NCI-H226 (cell line): ENCODE measurements at places on chromosomes 13 and 19.

- DNase-seq: no peak
Measured at GRCh38 chr13:93345770-93346169, 119.2 kb downstream of the GPC6 start.

DNA sequence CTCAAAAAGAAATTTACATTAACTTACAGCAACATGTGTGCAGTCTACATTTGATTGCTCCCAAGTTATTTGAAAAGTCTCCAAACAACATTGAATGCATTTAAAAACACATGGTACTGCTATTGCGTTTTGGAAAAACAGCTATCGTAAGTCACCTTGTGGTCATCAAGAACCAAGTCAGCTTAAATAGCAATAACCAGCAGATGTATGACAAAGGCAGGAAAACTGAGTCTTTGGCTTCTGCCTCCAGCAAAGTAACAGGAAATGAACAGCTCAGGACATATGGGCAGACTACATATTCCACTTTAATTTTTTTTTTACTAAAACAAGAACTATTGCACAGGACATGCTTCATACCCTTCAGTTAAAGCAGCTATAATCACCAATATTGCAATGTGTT, 580.6 kb upstream of the SPRY2 start:
- DNase-seq: no peak

DNA sequence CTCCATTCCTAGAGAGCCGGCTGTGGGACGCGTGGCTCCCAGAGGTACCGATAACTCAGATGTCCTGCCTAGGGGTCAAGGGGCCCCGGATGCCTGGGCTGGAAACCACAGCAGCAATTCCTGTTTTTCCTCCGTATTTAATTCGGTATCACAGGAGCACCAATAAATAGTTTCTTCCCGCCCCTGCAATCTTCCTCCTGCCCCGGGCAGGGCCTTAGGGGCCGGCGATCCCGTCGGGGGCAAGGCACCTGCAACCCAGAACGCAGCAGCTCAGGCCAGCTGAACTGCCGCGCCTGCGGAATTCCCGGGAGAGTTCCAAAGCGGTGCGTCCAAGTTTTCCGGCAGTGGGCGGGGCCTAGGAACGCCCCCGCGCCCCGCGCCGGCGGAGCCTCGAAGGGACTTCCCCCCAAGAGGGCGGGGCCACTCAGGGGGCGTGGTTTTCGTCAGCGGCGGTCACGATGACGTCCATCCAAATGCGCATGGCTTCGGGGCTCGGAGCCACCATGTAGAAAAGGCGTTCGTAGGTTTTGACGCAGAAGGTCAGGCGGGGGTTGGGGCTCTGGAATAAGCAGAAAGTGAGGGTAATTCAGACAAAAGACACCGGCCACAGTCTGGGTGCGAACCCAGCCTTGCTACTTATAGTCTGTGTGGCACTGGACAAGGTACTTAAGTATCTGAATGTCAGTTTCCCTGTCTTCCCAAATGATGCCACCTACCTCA, 9.7 kb upstream of the LYPD3 start:
- DNase-seq: peak; percentile 81

GRCh38 chr19:55437410-55437809, 5.7 kb downstream of the SHISA7 start:
- DNase-seq: peak; percentile 85

- no peak for DNase-seq
Measured at GRCh38 chr19:38740257-38740592, 4.0 kb downstream of the CAPN12 start.

- DNase-seq: peak; percentile 59
Measured at GRCh38 chr13:91270031-91270430, 77.5 kb upstream of the MIR17HG start.

- DNase-seq: peak; percentile 37
Measured at GRCh38 chr19:55088543-55089341, 13.1 kb downstream of the EPS8L1 start.

DNA sequence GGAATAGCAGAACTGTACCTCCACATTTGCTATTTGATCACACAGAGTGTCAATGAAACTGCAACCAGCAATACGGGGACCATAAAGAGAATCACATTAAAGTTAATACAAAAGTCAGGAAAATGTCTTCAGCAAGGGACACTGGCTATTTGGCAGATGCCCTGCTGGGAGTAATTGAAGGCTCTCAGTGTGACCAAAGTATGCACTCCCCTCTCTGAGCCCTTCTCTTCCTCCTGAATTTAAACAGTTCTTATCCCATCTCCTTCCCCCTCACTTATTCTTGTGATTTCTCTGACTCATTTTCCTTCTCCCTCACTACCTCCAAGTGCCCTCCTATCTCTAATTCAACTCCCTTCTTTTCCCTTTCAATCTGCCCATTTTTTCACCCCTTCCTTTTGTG, 117.7 kb downstream of the ENOX1 start:
- no peak for DNase-seq

DNA sequence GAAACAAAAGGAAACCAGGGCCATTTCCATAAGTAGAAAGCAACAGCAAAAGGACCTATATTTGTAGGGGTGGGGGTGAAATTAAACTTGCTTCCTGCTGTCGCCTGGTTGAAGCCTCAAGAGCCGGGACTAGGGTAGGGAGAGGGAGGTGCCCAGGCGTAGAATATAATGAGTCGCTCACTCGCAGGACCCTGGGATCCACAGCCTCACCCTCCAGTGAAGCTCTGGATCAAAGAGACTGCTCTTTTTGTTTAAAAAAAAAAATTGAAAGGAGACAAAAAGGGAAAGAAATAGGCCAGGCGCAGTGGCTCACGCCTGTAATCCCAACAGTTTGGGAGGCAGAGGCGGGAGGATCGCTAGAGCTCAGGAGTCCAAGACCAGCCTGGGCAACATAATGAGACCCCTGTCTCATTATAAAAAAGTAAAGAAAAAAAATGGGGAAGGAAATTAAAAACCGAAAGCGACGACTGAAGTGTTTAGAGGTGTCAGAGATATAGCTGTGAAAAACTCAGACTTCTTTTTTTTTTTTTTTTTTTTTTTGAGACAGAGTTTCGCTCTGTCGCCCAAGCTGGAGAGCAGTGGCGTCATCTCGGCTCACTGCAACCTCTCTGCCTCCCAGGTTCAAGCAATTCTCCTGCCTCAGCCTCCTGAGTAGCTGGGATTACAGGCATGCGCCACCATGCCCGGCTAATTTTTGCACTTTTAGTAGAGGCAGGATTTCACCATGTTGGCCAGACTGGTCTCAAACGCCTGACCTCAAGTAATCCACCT, 10.9 kb upstream of the ADGRE5 start:
- DNase-seq: no peak

GRCh38 chr19:4500841-4501591, 17.3 kb downstream of the PLIN4 start:
- DNase-seq: no peak

DNA sequence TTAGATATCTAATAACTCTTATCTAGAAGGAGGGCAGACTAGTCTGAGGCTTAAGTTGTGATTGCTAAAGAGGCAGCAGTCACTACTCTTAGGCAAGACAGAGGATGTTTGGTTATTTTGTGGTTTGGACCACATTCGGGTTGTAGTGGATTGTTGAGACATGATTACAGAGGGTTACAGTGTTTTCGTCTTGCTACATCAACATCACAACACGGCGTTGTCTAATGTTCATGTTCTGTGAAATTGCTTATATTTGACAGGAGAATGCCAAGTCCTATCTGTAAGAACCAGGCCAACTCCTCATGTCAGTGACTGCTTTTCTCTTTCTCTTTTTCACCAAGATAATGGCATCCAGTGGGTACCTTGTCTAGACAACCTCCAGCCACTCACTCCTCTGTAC, 16.8 kb upstream of the TM9SF2 start:
- DNase-seq: peak; percentile 56

- no peak for DNase-seq
Measured at GRCh38 chr13:82766732-82767321, 1115.4 kb downstream of the SLITRK1 start.

GRCh38 chr13:36883824-36884223, 36.2 kb downstream of the SMAD9 start:
- DNase-seq: no peak

GRCh38 chr13:51605698-51606097, 21.4 kb downstream of the WDFY2 start:
- DNase-seq: no peak

DNA sequence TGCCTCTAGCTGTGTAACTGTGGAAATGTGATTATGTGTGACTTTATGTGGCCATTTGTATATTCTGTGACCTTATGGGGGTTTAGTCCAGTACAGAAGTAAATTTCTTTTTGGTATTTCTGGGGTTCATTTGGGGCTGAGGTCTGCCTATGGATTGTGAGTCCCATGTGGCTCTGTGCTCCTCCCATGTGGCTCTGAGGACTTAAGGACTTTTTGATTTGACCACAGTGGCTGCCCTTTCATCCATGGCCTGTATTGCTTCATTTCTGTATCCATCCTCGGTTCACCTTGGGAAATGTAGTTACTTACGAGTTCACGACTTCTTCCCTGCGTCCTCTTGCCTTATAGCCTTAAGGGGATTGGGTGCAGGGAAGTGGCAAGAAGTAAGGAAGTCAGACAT, 1.0 kb downstream of the ZNF420 start:
- DNase-seq: no peak

- no peak for DNase-seq
Measured at GRCh38 chr13:50386541-50387050, 371.4 kb downstream of the KCNRG start.

DNA sequence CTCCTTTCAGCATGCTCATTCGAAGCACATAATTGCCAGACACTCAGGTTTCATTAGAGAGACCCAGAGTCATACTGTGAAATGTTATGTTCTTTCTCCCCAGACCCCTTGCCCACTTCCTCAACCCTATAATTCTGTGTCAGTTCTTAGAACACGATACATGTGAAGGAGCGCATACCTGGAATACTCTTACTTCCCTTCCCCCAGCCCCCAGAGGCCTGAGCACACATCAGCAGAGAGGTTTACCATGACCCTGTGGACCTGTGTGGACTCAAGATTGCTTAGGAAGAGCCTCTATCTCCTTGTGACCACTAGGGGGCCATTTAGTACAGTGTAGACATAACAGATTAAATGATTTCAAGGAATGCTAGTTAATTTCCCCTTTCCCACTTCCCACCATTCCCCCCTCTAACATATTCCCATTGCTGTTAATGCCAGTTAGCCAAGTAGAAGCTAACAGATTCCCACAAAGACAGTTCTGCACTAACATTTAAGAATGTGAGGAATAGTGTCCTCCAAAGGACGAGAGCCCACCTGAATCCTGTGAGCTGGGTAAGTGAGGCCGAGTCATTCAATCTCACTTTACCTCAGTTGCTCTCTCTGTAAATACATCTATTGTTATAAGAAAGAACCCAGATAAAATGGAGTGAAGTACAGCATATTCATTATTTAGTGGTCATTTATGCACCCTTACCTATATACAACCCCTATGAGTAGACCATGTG, 154.2 kb upstream of the MAB21L1 start:
- no peak for DNase-seq

DNA sequence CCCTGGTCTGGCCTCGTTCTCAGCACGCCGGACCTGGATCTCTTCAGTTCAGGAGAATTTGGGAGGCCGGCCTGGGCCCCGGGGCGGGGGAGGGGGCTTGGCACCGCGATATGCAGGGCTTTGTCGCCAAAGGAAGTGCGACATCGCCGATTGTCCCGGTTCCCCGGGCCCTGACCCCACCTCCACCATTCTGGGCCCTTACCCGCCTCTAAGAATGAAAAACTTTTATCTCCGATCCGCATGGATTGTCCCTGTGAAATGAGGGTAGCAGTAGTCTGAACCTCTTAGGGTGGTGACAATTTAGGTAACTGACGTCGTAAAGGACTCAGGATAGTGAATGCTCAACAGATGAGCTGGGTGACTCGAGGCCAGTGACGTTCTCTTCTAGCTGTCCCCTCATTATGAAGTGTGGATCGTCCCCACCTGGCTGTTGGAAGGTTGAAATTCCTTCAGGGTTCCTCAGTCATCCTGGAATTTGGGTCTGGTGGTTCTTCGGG, 650 bp downstream of the DDA1 start:
- DNase-seq: no peak

DNA sequence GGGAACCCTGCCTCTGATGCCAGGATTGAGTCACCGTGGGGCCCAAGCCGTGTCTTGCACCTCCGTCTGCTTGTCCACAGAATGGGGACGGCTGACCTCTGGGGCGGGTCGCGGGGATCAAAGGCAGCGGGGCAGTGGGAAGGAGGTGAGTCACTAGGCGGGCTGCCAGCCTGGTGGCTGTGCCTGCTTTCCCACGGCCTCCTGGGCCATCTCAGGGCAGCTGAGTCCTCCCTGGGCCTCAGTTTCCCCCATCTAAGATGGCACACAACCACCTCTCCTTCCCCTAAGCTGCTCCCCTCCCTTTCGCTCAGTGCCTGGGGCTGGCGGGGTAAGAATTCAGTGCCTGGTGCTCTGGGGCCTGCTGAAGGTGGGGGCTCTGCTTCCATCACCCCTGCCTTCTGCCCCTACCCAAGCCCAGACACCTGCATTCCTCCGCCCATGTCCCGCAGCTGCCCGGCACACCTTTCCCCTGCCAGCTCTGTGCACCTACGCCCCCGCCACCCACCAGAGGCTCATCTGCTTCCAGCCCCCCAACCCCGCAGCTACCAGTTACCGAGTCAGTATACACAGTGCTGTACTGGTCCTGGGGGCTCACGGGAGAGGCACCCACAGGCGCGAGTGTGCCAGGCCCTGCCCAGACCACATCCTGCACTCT, 3.5 kb downstream of the MKNK2 start:
- no peak for DNase-seq

GRCh38 chr19:43329989-43330388, 23.5 kb upstream of the CD177 start:
- no peak for DNase-seq

GRCh38 chr19:51565583-51565982, 5.5 kb upstream of the ZNF175 start:
- DNase-seq: no peak

DNA sequence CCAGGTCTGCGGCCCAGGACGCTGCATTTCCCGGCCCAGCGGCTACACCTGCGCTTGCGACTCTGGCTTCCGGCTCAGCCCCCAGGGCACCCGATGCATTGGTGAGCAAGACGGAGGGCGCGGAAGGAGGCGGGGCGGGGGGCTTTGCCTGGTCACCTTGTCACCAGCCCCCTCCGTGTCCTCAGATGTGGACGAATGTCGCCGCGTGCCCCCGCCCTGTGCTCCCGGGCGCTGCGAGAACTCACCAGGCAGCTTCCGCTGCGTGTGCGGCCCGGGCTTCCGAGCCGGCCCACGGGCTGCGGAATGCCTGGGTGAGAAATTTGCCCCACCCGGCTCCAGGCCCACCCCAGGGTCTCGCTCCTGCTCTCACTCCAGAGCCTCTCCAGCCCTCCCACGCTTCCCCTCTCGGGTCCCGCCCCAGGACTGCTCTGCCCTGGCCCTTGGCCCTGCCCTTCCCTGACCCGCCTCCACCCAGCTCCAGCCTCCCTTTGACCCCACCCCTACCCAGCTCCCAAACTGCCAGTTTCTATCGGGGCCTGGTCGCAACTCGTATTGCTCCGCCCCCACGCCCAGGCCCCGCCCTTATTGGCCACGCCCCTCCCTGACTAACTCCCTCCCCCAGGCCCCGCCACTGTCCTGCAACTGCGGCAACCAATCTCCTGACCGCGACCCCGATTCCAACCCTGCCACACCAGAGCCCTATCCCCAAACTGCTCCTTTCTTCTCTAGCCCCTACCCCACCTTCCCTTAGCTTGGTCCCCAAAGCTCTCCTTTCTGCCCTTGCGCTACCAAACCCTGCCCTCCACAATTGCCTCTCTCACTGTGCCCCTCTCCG, 8.6 kb downstream of the LTBP4 start:
- peak; percentile 88 for DNase-seq
